Stimulated activated CD4-positive, alpha-beta T cell treated with anti-CD3 and anti-CD28 coated beads, TNF-alpha, amount 100 ng/mL, for 1 hour (primary cell): ENCODE measurements at places on chromosomes 5 and 9.

DNA sequence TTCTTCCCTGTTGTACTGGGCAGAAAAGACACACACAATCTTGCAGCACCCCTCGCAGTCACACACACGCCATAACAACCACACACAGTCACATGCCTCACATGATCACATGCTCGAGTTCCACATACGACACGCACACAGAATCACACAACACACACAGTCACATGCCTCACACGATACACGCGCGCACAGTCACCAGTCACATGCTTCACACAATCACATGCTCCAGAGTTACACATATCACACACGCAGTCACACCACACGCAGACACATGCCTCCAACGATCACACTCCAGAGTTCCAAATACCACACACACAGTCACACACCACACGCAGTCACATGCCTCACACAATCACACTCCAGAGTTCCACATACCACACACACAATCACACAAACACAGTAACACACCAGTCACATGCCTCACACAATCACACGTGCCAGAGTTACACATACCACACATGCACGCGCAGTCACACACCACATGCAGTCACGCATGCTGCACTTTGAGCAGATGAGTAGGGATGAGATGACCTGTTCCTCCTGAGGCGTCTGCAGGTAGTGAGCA is 49.0 kb upstream of the LRRC14B start:
- no peak for DNase-seq

DNA sequence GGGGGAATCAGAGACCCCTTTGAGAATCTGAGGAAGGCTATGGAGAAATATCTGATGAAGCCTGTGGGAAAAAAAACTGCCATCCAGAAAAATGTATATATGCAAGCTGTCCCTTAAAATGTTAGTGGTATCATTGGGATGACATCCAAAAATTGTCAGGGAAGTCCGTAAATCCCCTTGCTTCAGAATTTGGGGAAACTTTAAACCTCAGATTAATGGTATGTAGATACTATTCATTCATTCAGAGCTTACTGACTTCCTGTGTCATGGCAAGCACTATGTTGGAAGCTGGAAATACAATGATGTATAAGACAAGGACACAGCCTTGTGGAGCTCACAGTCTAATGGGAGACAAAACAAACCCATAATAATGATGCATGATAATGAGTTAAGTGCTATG is 10.9 kb upstream of the MOB3B start:
- DNase-seq, result no peak

DNA sequence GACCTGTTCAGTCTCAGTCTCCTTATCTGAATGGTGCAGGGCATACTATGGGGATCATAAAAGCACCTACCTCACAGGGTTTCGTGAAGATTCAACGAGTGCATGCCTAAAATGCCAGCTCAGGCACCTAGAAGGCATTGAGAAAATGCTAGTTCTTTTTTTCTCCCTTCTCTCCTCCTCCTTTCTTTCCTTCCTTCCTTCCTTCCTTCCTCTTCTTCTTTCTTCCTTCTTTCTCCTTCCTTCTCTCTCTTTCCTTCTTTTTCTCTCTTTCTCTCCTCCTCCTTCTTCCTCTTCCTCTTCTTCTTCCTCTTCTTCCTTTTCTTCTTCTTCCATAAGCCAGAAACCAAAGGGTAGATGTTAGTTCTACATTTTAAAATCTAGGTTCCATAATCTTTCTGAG is 12.3 kb upstream of the RAB14 start:
- DNase-seq, result no peak

DNA sequence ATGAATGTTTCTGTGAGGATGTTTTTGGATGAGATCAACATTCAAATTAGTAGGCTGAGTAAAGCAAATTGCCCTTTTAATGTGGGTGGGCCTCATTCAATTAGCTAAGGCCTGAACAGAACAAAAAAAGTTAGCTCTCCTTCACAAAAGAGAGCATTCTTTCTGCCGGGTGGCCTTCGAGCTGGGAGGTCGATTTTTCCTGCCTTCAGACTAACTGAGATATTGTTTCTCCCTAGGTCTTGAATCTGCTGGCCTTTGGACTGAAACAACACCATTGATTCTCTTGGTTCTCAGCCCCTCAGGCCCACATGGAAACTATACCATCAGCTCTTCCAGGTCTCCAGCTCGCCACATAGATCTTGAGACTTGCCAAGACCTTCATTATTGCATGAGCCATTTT is 29.1 kb upstream of the FREM1 start:
- DNase-seq, result no peak

- no peak for DNase-seq
Observed at GRCh38 chr9:131361202-131361833, 32.6 kb upstream of the PRRC2B start.

DNA sequence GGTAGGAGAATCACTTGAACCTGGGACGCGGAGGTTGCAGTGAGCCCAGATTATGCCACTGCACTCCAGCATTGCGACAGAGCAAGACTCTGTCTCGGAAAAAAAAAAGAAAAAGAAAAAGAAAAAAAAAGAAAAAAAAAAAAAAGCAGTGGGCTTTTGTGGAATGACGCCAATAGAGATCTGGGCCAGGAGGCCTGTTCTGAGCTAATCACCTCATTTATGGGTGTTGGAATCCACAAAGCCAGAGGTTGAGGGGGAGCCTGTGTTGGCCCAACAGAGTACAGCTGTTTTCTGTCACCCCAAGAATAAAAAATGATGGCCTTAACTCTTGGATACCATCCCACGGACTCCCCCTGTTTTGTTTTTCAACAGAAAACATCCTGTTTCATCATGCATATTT is 18.5 kb downstream of the OSTF1 start:
- DNase-seq, result no peak

GRCh38 chr5:5242056-5242455 is 101.9 kb downstream of the ADAMTS16 start:
- no peak for DNase-seq

- DNase-seq, result no peak
Observed at GRCh38 chr5:36721664-36722235, 115.3 kb downstream of the SLC1A3 start.

GRCh38 chr5:95823738-95824609 is 1.4 kb upstream of the GLRX start:
- peak; percentile 33 for DNase-seq

- DNase-seq, result peak; percentile 4
Observed at GRCh38 chr5:151448038-151448985, 909 bp downstream of the SLC36A1 start.

GRCh38 chr9:35557320-35557719 is 47.7 kb upstream of the TESK1 start:
- no peak for DNase-seq

- no peak for DNase-seq
Observed at GRCh38 chr5:142816531-142817430, 46.6 kb downstream of the ARHGAP26 start.

DNA sequence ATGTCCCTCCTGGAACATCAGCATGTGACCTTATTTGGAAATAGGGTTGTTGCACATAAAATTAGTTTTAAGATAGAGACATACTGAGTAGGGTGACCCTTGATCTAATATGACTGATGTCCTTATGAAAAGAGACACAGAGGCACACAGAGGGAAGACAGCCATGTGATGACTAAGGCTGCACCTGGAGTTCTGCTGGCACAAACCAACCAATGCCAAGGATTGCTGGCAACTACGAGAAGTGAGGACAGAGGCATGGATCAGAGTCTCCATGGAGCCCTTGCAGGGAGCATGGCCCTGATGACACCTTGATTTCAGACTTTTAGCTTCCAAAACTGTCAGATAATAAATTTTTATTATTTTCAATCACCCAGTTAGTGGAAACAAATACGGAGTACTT is 101.9 kb downstream of the FBXL7 start:
- no peak for DNase-seq

DNA sequence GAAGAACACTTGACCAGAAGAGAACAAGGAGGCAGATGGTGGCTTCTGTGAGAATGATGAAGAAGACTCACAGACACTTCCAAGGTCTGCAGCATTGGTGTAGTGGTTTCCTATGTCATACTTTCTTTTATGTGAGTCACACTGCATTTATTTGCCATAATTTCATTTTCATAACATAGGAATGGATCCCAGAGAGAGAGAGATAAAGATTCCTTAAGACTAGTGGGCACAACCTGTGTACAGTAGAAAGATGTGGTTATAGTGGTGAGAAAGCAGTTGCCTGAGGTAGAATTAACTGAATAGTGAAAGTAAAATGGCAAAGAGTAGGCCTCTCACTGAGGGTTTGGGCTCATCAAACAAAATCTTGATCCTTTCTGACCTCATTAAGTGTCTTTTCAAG is 7.6 kb upstream of the CCDC152 start:
- no peak for DNase-seq

DNA sequence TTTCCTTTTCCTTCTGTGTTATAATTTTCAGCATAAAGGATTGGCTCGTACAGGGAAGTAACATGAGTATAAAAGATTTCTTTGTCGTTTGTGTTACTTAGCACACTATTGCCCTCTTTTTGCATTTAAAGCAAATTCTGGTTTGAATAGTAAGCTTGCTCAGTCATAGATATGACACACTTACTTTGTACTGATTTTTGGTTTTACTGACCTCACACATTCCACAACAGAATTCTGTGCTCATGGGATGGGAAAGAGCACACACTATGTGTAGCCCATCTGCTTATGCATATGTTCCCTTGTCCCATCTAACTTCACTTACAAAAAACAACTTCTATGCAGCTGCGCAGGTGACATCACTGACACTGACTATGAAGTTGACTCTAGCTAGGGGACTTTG is 111.9 kb upstream of the MTAP start:
- DNase-seq, result no peak

DNA sequence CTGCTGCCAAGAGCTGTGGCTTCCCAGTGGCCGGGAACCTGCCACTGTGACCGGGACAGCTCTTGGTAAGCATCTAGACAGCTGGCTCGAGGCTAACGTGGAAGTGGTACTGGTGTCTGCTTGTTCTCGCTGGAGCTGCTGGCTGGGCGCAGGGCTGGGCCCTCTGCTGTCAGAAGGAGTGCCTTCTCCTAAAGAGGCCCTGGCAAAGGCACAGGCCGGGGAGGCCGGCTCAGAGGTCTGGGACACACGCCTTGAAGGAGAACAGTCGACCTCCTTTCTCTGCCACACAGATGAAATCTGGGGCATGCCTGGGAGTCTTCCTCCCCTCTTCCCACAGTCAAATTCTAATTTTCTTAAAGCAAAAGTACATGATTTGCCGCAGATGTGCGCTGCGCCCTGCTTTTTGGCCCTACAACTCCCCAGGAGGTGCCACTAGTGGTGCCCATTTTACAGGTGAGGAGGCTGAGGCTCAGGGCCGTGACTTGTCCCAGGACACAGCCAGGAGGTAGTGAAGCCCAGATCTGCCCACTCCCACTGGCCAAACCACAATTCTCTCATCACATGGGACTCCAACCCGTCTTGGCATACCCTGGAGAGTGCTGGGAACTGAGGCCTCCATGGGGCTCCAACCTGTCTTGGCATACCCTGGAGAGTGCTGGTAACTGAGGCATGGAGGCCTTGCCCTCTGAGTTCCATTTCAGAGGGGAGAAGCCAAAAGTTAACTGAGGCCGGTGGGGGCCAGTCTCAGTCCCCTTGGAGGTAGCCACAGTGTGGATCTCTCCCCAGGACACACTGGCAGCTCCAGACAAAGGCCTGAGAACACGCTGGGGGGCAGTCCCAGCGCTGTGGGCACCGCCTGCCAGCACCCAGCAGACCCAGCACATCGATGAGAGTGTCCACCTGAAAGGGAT is 12.0 kb upstream of the RXRA start:
- DNase-seq, result no peak

GRCh38 chr9:132519033-132519432 is 63.4 kb upstream of the BARHL1 start:
- no peak for DNase-seq

DNA sequence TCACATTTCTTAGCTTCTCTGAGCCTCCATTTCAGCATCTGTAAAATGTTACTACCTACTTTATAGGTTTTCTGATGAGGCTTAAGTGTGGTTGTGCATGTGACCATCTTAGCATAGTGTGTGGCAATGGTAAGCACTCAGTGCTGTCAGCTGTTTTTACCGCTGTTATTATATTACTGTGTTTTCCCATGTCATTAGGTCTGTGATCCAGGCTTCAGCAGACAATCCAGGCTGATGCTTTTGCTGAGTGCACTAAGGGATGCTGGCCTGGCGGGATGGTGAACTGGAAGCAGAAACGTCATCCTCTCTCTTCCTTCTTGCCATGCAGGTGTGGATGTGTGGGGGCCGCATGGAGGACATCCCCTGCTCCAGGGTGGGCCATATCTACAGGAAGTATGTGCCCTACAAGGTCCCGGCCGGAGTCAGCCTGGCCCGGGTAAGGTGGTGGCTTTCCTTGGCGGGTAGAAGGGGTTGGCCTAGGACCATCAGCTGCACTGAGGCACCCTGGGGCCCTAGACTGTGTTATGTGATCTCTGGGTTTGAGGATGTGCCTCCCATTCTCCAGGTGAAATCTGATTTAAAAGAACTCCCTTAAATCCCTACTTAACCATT is 41.9 kb upstream of the SAP30L start:
- no peak for DNase-seq

DNA sequence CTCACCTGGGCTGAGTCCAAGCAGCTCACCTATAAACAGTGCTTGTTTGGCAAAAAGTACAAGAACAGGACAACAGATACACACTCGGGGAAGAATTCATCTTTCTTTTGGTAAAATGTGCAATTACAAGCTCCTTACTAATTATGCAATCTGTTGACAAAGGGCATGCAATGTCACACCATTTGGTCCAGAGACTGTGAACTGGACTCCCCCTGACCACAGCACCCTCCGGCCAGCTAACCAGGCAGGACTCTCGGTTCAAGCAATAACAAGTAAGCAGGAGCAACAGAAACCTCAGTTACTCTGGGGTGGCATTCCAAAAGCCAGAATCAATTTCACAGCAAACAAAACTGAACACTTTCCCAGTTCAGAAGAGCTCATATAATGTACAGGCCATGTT is 113.8 kb downstream of the GNAQ start:
- no peak for DNase-seq

DNA sequence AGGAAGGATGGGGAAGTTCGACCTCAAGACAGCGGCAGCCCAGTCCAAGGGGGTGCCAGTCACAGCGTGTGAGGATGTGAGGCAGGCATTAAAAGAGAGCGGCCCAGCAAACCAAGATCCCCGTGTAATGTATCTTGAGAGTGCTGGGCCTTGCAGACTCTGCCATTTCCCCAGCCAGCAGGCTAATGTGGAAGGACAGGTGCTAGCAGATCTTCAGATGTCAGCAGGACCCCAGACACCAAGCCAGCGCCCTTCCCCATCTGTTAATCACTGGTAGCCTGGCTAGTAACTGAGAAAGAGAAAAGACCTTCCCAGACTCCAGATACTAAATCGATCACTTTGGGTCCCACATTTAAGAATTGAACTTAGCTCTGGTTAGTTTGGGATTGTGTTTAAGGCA is 62.2 kb downstream of the NTRK2 start:
- DNase-seq, result no peak
